ENCODE measurements at places on chromosomes 11 and 22.
A peak's percentile ranks its signal among the peaks of the same experiment; 100 is the strongest.

GRCh38 chr11:57458410-57459163, 1.7 kb upstream of the RTN4RL2 start:
- no peak for DNase-seq

- DNase-seq = peak; percentile 61
Observed at GRCh38 chr22:28674121-28674563, 5.5 kb downstream of the TTC28 start.

- no peak for DNase-seq
Observed at GRCh38 chr11:91222830-91223229, 1000.0 kb upstream of the CHORDC1 start.

GRCh38 chr11:130765406-130765805, 150.9 kb downstream of the SNX19 start:
- no peak for DNase-seq

GRCh38 chr11:109968781-109969180, 124.4 kb upstream of the ZC3H12C start:
- no peak for DNase-seq

- no peak for DNase-seq
Observed at GRCh38 chr11:119300198-119300964, 16.5 kb downstream of the MCAM start.

DNA sequence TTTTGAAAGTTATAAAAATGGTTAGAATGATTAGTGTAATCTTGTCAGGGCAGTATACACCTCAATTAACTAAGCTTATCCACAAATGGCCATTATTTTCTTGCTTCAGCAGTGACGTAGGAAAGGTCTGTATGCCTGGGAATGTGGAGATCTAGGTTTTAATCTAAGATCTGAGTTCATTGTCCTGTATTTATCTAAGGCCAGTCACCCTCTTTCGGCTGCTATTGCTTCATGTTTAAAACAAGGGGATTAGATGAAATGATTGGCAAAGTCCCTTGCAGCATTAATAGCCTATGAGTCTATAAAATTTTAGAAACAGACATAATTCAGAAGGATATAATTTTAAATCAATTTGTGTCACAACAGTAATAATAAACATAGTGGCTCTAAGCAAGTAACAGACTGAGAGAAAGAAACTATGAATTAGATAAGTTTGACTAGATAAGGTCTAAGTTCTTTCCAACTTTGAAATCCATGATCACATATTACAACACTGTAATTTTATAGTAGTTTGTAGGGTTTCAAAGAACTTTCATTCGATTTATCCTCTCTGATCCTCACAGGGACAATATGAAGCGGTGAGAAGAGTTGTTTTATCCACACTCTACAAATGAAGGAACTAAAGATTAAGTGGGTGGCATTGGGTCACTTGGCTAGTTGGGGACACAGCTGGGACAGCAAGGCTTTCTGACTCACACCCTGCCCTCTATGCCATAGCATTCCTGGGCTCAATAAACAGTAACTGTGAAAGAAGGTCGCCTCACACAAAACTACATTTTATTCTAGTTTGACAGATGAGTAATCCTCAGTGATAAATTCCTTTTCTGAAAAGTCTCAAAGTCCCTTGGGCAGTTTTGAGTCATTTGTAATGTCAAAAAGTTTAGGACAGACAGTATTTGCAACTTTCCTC, 60.6 kb upstream of the RDX start:
- DNase-seq = no peak

DNA sequence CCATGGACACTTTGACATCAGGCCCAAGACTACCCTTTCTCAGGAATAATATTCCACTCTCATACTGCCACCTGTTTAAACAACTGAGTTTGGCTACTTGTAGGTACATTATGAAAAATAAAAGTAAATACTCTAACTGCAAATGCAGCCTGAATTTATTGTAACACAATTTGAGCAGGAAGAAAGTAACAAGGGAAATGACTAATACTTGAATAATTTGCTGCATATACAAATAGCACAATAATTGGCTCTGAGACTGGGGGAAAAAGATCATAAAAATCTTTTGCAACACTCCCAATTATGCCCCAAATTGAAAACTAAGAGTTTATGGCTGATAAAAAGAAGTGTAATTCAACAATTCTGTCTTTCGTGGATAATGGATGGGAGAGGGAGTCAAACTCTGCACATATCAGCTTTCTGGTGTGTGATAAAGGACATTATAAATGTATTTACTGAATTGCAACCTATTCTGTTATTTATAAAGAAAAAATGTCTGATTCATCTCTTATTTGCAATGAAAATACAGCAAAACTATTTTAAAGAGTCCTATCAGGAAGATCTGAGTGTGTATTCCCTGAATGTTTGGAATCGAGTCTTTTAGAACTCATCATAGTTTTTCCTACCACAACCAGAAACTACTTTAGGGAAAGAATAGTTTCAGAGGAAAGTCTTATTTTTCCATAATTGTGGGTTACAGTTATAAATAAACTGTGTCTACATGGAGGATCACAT, 359.0 kb downstream of the JRKL start:
- DNase-seq = peak; percentile 53

DNA sequence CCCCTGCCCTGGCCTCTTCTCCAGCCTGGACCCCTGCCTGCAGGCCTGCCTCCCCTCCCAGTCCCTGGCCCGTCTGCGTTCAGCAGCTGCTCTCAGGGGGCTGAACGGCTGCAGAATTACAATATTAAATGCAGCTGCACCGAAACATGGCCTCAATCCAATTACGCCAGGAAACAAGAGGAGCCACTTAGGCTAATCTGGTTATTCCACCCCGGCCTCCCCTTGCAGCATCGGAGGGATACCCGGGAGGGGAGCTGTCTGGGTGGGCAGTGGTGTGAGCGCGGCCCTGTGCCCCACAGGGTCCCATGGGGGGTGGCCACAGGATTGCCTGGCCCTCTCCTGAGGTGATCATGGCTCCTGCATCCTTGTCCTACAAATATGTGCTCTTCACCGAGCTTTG, 42.6 kb downstream of the FLRT1 start:
- no peak for DNase-seq

DNA sequence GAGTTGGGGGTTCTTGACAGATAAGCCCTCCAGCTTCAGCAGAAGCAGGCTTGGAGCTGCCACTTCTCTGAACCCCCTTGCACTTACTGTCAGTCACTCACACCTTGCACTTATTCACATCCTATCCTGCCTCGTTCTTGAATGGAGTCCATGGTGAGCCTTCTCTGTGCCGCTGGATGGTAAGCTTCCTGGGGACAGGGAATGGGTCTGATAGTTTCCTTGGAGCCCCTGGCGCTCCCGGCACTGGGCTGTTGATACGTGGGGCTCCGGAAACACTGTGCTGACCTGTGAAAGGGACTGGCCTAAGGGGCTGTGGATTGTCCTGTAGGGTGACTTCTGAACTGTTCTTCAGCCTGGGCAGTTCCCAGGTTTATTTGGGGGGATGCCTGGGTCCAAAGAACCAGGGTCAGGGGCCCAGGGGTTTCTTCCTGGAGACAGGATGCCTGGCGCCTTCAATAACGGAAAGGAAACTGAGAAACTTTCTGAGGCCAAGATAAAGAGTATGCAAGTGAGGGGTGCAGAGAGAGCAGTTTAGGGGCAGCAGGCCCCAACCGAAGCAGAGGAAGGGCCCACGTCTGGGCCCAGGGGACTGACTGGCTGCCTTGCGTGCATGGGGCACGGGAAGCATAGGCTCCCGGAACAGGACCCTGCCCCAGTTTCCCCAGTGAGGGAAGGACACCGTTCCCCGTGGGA, 709 bp upstream of the ST3GAL4 start:
- DNase-seq = no peak

DNA sequence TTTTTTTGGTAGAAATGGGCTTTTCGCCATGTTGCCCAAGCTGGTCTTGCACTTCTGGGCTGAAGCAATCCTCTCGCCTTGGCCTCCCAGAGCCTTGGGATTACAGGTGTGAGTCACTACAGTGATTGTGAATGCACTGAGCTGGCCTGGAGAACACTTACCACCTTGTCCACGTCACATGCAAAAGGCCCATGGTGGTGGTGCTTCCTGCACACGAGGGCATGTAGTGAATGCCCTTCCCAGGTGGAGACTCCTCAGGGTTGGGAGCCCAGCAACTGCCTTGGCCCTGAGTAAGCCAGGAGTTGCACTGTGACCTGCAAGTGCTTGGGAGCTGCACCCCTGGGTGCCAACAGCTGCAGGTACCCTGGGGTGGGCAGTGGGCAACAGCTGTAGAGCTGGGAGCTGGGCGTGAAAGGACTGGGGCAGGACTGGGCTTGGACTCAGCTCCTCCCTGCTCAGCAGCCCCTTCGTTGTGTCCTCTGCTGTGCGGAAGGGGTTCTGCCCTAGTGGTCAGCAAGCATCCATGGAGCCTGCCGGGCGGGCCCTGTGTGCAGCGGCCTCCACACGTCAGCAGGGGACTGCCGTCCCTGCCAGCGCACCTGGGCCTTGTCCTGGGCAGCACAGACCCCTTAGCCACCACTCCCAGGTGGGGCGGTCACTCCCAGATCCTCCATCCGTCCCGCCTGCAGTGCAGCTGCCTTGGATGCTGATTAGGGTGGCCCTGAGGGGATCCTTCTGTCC, 9.3 kb upstream of the ADORA2A start:
- no peak for DNase-seq

GRCh38 chr11:119483341-119483880, 60.4 kb upstream of the THY1 start:
- no peak for DNase-seq

GRCh38 chr11:46947399-46948077, 11.0 kb downstream of the CSTPP1 start:
- DNase-seq = no peak

GRCh38 chr11:116421529-116422185, 351.1 kb downstream of the BUD13 start:
- DNase-seq = no peak

GRCh38 chr22:41540365-41540764, 3.9 kb downstream of the POLR3H start:
- DNase-seq = no peak

GRCh38 chr11:75024764-75025211, 36.1 kb downstream of the NEU3 start:
- DNase-seq = no peak

DNA sequence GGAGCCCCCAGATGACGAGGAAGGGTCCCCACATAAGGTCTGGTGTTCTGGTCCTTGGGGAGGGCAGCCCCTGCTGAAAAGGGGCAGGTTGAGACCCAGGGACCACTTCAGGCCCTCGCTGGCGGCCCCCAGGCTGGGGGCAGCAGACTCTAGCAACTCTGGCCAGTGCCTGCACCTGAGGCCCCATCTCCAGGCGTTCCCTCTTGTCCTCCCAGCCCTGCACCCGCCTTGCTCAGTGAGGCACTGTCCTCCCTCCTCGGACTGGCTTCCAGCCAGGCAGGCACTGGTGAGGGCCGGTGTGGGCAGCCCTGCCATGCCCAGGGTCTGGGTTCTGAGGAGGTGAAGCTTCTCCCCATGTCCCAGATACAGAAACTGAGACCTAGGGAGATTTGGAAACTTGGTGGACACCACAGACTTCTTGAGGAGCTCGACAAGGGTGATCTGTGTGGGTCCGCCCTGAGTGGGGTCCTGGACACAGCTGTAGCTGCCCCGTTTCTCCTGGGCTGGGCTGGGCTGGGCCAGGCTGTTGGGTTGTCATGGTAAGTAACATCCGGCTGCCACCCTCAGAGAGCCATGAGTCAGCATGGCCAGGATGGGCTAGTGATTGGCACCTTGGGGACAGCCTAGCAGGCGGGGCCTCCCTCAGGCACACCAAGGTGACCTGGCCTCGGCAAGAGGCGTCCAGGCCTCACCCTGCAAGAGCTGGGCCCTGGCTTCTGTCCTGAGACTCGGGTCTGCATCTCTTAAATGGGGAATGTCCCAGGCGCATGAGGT, 11.1 kb upstream of the PHLDA2 start:
- DNase-seq = no peak

GRCh38 chr22:31680861-31681341, 18.9 kb upstream of the PISD start:
- peak; percentile 61 for DNase-seq

GRCh38 chr11:58924230-58924629, 15.1 kb upstream of the GLYATL1 start:
- DNase-seq = no peak

GRCh38 chr11:10460611-10461275, 5.7 kb downstream of the AMPD3 start:
- DNase-seq = no peak

GRCh38 chr11:99069856-99070444, 49.2 kb downstream of the CNTN5 start:
- DNase-seq = no peak

DNA sequence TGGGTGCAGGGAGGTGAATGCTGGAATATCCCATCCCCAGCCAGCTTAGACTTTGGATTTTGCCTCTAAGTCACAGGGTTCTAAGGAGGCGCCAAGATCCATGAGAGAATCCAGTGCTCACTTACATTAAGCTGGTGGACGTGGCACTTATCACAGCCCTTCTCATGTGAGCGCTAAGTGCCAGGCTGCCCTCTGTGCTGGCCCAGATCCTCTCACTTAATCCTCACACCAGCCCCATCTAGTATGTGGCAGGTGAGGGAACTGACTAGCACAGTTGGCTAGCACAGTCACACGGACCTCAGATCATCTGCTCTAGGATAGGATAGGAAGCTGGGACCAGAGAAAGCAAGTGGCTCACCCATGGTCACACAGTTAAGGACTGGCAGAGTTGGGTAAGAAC, 3.6 kb downstream of the HMOX1 start:
- no peak for DNase-seq

GRCh38 chr22:49535527-49536125, 292.0 kb downstream of the BRD1 start:
- DNase-seq = no peak
